ENCODE measurements at places on chromosomes 4 and X. TPM values are rescaled to one million over a fixed set of nuclear protein-coding genes. Genes with fewer than 3 reads are reported as not detected.

DNA sequence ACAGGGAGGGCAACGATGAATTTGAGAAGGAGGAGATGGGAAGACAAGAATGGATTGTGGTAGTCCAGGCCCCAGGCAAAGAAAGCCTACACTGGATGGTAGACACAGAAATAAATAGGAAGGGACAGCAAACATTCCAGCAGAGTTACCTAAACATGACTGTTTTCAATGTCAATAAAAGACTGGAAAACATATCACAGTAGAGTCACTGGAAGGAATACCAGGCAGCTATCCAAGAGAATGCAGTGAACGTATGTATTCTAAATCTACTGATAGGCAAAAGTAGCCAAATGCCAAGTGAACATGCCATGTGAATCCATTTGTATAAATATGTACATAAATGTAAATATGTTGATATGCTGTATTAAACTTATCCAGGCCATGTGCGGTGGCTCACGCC is 183.0 kb downstream of the PALLD start:
- no peak for DNase-seq

The TCEAL3 gene
- 7.1 TPM for total RNA-seq

- DNase-seq: no peak
Observed at GRCh38 chr4:1676605-1677525, 7.2 kb downstream of the FAM53A start.

- DNase-seq: no peak
Observed at GRCh38 chr4:33184657-33185290, 2464.6 kb downstream of the PCDH7 start.
